ENCODE measurements at places on chromosomes 12 and 14. TPM values are rescaled to one million over a fixed set of nuclear protein-coding genes. Genes with fewer than 3 reads are reported as not detected.

- no peak for DNase-seq
Observed at GRCh38 chr12:100401660-100402059, 44.8 kb downstream of the SLC17A8 start.

SLC5A8 gene
- polyA plus RNA-seq, result not detected

EXOC3L4 gene
- polyA plus RNA-seq, result 5.0 TPM

SIX6 gene
- not detected for polyA plus RNA-seq

DNA sequence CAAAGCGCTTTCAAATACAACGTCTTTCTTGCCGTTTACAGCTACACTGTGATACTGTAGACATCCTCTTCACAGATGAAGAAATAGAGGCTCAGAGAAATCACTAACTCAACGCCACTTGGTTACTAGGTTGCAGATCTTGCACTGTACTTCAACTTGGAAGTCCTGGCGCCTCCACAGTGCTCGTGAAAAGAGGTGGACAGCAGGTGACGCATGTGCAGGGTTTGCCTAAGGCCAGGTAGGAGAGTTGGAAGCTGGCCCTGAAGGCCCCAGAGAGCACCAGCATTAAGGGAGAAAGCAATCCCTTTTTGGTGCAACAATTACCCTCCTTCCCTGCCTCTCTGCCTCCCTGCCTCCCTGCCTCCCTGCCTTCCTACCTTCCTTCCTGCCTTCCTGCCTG, 22.8 kb upstream of the TSPAN9 start:
- DNase-seq, result no peak

RFC5 gene
- 4.7 TPM for polyA plus RNA-seq

DNA sequence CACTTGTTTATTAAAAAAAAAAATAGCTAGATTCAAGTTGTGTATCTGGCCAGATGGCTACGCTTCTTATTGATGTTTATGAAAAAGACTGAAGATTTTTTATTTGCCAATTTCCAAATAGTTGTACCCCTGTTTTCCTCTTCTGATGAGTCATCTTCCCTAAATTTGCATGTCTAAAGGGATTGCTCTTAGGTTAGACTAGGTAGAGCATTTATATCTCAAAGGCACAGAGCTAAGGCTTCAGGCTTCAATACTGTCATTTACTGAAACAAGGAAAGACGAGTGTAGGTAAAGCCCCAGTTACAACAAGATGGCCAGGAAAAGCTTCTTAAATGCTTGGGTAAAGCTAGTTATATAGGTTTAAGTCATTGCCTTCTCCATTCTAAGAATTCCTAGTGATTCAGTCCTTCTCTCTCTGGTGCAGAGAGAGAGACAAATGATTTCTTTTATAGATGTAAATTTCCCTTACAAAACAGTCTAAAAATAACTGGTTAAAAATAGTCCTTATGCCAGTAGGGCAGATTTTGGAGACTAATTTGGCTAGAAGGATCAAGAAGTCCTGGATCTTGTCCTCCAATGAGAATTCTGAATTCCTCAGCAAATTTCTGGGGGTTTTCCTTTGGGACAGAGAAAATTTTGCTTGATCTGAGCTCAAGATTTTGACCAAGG, 26.1 kb downstream of the LEMD3 start:
- no peak for DNase-seq

DNA sequence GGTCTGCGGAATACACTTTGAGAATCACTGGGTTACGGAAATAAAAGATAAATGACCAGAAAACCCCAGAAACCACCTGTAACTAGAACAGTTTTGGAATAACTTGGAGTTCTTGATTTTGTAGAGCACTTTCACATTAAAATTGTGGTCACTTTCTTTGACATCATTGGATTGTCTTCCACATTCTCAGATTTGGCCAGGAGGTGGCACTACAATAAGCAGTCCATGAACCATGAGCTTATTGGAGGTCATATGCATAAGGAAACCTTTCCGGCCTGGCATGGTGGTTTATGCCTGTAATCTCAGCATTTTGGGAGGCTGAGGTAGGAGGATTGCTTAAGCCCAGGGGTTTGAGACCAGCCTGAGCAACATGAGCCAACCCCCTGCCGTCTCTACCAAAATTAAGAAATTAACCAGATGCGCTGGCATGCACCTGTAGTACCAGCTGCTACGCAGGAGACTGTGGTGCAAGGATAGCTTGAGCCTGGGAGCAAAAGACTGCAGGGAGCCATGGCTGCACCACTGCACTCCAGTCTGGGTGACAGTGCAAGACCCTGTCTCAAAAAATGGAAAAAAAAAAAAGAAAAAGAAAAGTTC, 107.7 kb upstream of the CAND1 start:
- peak; percentile 36 for DNase-seq

DNA sequence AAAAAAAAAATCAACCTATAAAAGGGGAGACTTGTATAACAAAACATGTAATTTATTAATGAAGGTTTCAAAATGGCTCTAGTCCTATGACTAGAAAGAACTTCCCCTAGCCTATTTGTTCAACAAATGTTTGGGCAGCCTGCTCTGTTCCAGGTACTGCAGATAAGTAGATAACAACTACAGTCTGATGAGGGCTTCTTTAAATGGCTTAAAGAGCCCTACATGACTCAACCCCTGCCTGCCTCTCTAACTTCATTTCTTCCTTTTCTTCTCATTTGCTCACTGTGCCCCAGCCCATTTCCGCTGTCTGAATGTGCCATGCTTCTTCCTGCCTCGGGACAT, 21.5 kb downstream of the ALDH6A1 start:
- DNase-seq, result no peak

CCDC177 gene
- polyA plus RNA-seq, result not detected

GRCh38 chr14:64170181-64170580, 124.0 kb downstream of the ESR2 start:
- DNase-seq, result no peak

NGDN gene
- polyA plus RNA-seq, result 33.7 TPM

GRCh38 chr14:51000566-51000965, 56.3 kb upstream of the PYGL start:
- no peak for DNase-seq

DNA sequence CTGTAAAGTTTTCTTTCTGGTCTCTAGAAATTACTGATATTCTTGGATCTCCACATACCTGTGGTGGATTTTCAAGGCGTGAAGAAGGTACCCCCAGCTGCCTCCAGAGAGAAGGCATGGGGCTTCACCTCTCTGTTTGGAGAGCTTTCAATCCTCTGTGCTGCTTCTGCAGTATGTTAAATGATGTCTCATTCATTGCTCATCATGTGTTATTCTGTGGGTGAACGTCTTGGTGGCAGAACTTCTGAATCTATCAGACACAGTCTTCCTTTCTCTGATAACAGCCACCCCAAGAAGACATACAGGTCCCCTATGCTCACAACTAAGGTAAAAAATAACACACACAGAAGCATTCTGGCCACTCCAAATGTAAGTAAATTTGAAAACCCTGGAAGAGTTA, 221.3 kb upstream of the TMEM260 start:
- no peak for DNase-seq

GRCh38 chr14:73236157-73236556, 1.1 kb upstream of the PAPLN start:
- no peak for DNase-seq

DNA sequence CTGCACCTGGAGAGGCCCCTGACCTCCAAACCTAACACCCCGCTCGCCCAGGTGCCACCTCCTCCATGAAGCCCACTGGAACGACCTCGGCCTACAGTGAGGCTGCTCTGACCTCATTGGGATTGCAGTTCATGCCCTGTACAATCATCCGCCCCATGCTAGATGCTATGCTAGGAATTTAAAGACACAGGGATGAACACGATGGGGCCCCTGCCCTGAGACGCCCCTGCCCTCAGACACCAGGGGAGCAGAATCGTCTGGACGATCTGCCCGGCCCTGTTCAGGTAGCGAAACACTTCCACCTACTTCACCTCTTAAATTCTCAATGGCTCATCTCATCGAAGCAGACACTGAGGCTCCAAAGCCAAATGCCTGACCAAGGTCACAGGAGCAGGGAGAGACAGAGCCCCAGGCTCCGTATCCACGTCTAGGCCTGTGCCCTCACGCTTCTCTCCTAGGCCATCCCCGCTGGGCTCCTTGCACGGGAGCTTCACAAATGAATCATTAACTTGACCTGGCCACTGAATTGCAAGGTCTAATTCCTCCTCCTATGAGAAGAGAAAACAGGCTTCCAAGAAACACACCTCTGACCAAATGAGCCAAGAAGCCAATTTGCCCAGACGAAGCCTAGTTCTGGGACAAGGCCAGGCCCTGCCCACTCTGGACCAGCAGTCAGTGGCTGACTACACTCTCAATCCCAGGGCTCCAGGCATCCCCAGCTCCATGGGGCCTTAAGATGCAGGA, 35.2 kb downstream of the SCARB1 start:
- DNase-seq, result peak; percentile 80

- peak; percentile 36 for DNase-seq
Observed at GRCh38 chr14:94485944-94486841, 10.2 kb upstream of the SERPINA9 start.

TAC3 gene
- polyA plus RNA-seq, result 4.4 TPM

- DNase-seq, result no peak
Observed at GRCh38 chr12:76556368-76556767, 3.2 kb downstream of the OSBPL8 start.

FLVCR2 gene
- polyA plus RNA-seq, result 0.33 TPM

DNA sequence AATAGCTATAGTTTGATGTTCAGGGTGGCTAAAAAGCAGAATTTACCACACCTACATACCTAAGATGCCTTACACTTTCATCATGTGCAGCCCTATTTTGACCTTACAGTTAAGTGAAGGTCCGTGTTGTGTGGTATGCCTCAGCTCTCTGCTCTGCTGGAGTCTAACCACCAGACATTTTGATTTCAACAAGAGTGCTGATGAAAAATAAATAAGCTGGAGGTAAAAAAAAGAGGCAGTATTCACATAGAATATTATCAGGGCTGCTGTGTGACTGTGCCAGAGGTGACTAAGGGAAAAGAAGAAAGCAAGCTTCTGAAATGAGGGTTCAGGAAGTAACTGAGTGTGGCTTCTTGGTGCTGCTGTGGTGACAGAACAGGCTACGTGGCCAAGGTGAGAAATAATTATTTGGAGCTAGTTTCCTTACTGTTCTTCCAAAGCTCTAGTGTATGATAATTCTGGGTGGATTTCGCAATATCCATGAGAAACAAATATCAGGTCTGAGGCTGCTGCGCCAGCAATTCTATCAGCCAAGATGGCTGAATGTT, 188.8 kb downstream of the STXBP6 start:
- DNase-seq, result peak; percentile 33

DNA sequence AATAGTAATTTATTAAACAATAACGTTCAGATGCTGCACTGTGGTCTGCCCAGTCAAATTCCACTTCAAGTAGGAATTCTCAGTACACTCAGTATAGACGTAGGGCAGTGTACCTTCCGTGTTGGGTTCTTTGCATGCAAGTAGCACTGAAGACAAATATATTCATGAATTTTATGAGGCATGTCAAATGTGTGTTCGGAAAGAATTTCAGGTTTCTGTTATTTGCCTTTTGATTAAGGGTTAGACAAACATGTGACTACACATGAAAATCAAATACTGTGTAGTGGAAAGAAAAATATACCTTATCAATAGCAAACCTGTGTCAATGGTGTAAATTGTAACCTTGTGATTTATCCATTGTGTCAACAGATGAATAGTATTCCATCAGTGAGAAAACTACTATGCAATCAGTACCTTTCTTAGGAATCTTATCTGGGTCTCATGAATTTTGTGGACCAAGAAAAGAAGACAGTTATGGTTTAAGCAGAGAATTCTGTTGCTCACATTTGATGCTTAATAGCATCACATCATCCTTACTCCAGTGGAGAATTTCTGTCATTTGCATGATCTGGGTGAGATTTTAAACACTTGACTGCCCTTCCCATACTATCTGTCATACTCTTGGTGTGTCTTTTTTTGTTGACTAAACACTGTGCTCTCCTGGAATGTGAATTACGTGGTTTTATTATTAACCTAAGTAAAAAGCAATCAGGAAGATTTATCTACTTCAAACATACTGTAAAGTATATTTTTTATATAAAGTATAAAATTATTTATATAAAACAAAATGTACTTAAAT, 13.3 kb downstream of the TMEM260 start:
- DNase-seq, result no peak

DNA sequence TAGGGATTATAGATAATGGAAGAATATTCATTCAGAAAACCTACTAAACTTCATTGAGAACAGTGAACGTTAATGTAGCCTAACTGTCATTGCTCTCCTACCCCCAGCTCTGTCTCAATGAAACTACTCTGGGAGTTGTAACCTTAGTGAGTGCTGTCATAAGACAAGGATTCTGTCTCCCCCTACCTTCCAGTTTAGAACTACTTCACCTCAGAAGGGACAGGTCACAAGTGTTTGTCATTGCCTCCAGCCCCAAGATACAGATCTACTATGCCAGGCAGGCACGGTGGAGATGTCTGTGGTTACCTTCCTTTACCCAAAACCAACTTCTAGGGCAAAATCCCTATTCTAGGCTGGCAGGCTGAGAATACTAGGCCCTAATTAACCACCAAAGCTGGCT, 833.1 kb upstream of the SEL1L start:
- DNase-seq, result no peak

PMEL gene
- 3.5 TPM for polyA plus RNA-seq

LRRC43 gene
- polyA plus RNA-seq, result 0.57 TPM

DNA sequence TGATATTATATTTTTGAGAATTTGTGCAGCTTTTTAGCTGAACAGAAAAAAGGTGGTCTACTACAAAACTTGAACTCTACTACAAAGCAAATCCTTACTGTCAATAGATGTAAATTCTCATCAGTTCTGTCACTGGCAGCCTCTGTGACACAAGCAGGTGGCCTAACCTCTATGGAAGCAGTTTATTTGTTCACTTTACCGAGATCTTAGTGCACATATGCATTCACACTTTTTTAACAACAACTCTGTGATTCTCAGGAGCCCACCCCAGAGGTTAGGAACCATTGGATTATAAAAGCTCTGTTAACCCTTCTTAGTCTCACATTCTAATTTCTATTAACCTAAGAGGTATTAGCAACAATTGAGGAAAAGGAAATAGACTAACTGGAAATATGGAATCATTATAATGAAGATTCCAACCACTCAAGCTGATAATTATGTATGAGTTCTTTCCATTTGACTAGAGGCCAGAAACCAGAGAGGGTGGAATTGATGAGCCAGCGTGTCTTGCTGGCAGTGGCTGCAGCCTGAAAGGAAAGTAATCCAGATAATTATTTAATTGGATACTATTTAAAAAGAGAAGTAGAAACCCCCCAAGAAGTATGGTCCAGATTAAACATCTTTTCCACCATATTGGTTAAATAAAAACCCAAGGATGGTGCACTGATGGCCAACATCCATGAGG, 451.1 kb downstream of the TMEM117 start:
- DNase-seq, result no peak

All from pancreas (tissue), 10 donors.